ENCODE measurements at places on chromosomes 6 and 20. TPM values are rescaled to one million over a fixed set of nuclear protein-coding genes. Genes with fewer than 3 reads are reported as not detected.

Gene CCDC28A
- total RNA-seq: 19.2 TPM

Gene REM1
- total RNA-seq: not detected

Gene STMND1
- total RNA-seq: not detected

Gene ZNF318
- total RNA-seq: 7.0 TPM

Gene IPCEF1
- total RNA-seq: 22.6 TPM

Gene PACRG
- total RNA-seq: 0.78 TPM

Gene POM121L2
- not detected for total RNA-seq

Gene OR2B2
- total RNA-seq: not detected

Gene PACSIN1
- 1.4 TPM for total RNA-seq

Gene GPLD1
- 0.34 TPM for total RNA-seq

Gene CLPSL2
- not detected for total RNA-seq

Gene MUC21
- total RNA-seq: not detected

All from activated CD8-positive, alpha-beta T cell treated with anti-CD3 and anti-CD28 coated beads, Interleukin-2, amount 10 ng/mL, durations not matched to agents 7 days and 5 days (primary cell).